ENCODE measurements at places on chromosomes 6 and 20. TPM values are rescaled to one million over a fixed set of nuclear protein-coding genes. Genes with fewer than 3 reads are reported as not detected.

- no peak for DNase-seq
These were observed 245.9 kb upstream of the FOXQ1 start for GRCh38 chr6:1065986-1066385.

DNA sequence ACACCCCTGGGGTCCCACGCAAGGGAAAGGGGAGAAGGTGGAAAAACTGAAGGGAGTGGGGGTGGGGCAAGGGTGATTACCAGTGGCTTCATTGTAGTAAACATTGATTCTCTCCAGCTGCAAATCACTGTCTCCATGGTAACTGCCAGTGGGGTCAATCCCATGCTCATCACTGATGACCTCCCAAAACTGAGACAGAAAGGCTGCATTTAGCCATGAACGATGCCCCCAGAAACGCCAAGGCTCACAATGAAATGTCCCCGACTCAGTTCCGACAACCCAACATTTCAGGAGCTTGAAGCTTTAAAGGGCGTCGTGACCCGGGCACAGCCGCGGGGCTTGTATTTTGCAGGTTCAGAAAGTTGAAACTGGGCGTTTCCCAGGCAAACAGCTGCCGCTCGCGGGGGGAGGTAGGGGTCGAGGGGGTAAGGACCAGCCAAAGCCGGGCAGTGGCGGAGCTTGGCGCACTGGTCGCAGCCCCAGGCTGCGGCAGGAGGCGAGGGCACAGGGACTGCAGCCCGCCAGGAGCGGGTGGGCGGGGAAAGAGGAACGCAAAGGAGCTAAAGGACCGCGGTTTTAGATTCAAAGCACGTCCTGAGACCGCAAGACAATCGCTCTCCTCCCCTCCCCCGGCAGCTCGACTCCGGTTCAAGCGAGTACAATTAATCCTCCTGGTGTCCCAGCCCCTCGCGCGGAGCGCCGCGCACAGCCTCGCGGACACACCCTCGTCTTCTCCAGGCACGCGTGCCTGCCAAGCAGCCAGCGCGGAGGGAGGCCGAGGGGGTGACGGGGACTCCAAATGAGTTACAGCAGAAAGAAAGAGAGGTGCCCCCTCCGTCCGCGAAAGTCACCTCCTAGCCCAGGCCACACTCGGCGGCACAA lies 731 bp downstream of the TUBB2B start:
- DNase-seq, result no peak

DNA sequence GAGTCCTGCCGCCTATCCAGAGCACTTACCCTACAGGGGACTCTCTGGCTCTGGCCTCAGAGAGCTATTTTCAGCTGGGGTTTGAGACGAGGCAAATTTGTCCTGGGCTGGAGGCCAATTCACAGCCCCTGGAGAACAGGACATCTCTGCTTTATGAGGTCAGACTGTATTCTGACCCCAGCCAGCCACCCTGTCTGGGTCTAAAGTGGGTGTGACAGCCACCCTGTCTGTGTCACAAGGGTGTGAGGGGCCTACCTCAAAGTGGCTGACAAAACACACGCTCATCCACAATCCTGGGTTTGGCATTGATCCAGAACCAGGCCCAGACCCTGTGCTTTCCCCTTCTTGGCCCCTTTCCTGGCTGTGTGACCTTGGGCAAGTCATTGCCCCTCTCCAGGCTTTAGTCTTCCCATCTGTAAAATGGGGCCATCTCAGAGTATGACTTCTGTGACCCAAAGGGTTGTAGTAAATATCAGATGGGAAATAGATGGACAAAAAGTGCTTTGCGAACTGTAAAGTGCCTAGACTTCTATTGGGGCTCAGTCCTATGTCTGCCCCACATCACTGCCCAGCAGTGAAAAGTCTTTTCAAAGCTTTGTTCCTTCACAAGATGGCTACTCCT lies 44.1 kb upstream of the TGM2 start:
- no peak for DNase-seq

Gene LRRN4
- 0.27 TPM for polyA plus RNA-seq

DNA sequence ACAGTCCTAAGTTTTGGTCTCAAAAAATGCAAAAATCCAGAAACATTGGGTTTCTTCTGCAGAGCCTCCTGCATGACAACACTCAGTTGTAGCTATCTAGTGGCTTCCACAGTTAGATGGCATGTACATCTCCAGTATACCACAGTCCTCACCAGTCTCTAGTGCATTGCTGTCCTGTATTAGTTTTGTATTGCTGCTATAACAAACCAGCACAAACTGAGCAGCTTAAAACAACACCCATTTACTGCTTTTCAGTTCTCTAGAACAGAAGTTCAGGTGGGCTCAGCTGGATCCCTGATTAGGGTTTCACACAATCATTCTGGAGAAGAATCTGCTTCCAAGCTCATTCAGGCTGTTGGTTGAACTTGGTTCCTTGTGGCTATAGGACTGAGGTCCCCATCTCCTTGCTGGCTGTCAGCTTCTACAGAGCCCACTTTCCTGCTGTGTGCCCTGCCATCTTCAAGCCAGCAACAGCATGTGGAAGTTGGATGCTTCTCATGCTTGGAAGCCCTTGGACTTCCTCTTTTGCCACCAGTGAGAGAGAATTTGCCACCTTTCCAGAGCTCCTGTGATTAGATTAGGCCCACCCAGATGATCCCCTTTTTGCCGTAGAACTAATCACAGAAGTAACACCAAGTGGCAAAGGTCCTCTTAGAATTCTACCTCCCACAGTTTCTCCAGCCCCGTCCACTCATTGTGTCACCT lies 48.9 kb upstream of the TBC1D7 start:
- DNase-seq, result no peak

Gene PAQR8
- 8.0 TPM for polyA plus RNA-seq

DNA sequence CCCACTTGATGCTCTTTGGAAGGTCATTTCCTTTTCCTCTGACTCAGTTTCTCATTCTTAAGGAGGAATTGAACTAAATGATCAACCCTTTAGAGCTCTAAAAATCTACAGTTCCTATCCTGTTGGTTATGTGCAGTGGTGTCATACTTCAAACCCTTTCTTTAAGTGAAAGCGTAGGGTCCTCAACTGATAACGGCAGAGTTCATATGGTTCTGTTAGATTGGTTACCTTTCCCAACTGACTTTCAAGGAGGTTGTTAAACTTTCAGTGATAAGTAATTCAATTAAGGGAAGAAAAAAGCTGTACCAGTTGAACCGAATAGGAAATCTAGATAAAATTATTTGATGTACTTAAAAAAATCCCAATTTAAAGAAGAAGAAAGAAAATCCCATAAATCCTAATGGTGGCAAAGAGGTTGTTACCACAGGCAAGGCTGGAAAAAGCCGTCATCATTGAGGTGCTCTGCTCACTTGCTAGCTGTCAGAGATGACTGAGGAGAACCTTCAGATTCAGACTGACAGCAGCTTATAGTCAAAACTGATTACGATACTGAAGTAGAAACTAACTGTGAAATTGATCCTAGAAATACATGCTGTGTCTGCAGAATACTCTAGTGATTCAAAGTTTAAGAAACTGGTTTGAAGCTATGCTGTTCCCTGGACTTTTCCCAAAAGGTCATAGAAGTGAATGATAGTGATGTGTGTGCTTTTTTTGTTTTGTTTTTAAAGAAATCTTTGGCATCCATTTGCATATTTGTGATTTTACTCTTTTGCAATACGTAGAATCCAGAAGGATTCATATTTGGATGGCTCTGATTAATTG lies 16.2 kb downstream of the TMEM14A start:
- DNase-seq, result no peak

DNA sequence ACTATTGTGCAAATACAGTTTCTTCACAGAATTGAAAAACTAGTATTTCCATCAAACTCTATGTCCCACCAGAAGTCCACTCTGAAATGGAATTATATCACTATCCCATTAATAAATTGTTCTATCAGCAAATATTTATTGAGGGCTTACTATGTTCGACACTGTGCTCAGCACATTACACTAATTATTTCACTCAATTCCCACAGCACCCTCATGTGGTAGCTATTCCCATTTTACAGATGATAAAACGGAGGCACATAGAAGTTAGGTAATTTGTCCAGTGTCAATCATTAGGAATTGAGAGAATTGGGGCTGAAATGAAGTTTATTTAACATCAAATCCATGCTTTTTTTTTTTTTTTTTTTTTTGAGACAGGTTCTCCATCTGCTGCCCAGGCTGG lies 52.5 kb downstream of the MKKS start:
- DNase-seq, result no peak

Gene HTR1E
- not detected for polyA plus RNA-seq

DNA sequence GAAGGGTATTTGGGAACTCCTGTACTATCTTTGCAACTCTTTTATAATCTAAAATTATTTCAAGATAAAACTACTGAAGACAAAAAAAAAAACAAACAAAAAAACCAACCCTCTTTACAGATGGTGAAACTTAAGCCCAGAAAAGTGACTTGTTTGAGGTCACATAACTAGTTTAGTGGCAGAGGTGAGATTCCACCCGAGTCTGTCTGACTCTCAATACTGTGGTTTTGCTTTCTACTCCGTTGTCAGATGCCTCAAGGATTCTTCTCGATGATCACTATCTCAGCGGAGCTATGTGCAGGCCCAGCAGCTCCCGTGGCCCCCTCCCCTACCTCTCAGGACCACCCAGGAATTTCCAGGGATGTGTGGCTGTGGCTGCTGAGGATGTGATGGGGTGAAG lies 36.1 kb upstream of the KCNB1 start:
- no peak for DNase-seq

Gene RREB1
- polyA plus RNA-seq, result 15.7 TPM

Gene SNRPB
- 62.3 TPM for polyA plus RNA-seq

DNA sequence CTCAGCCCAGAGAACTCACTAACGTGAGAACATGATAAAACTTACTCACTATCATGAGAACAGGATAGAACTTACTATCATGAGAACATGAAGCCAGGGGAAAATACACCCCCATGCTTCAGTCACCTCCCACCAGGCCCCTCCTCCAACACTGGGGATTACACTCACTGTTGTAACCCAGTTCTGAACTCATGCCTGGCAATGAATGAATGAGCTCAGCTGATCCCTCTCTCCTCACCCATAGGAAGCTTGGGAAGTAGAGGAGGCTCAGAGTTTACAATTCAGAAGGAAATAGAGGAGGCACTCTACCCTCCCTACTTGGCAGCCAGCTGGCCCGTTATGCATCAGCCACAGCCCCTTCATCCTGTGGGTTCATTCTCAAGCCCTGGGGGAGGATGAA lies 102.5 kb downstream of the EYA2 start:
- DNase-seq, result no peak

Gene PAX1
- polyA plus RNA-seq, result 2.4 TPM

GRCh38 chr6:8785223-8785622 lies 349.9 kb upstream of the SLC35B3 start:
- no peak for DNase-seq

GRCh38 chr20:56566621-56567020 lies 33.6 kb downstream of the FAM209B start:
- DNase-seq, result no peak

GRCh38 chr20:59785986-59786795 lies 147.2 kb downstream of the SYCP2 start:
- DNase-seq, result no peak

DNA sequence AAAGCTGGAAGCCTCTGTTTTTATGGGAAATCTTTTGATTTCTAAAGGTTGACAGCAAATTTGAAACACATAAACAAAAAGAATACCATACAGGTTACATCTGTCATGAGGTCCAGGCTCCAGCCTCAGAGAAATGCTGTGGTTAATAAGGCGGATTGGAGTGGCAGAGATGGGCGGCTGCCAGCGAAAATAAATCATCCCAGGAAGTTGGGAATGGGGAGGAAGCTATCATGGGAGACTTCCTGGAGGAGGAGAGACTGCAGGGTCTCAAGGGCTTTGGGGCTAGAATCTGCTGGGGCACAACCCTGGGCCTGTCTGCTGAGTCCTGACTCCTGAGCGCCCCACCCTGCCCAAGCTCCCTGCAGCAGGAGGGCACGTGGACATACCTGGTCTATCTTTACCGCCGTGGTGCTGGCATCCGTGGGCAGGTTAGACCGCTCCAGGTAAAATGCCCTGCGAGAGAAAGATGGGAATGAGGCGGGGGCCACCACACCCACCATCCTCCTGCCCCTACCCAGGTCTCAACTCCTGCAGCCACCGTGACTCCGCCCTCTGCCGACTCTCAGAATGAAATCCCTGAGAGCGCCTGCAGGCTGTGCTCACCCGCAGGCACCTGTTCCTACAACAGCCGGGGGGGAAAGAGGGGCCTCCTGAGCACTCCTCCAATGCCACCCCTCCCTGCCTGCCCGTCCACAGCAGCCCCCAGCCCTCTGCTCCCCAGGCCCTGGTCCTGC lies 197.3 kb downstream of the PREX1 start:
- no peak for DNase-seq

GRCh38 chr20:48619126-48620101 lies 208.4 kb downstream of the PREX1 start:
- no peak for DNase-seq

Gene TREM2
- polyA plus RNA-seq, result 0.37 TPM

Measured in muscle of arm (tissue), 14 donors.